Hematopoietic multipotent progenitor cell treated with erythropoietin and hydrocortisone succinate and interleukin-3 and kit ligand, for 15 days (in vitro differentiated cells): ENCODE measurements at places on chromosomes 13 and 19.

DNA sequence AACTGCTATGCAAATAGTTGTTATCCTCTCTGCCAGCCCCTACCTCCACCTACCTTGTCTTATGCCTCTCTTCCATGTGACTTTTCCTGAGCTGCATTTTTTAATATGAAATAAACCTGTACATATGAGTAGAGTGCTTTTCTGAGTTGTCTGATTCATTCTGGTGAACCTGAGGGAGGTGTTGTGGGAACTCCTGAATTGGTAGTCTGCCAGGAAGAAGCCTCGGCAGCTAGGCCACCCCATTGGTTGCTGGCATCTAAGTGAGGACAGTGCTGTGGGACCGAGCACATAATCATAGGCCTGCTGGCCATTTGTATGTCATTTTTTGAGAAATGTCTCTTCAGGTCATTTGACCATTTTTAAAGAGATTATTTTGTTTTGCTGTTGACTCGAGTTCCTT, 1146.8 kb downstream of the UQCRFS1 start:
- DNase-seq: no peak

GRCh38 chr19:17153996-17154395, 61.2 kb upstream of the USE1 start:
- DNase-seq: no peak

- no peak for DNase-seq
These were observed 277.8 kb downstream of the LMO7 start for GRCh38 chr13:75913925-75914324.

DNA sequence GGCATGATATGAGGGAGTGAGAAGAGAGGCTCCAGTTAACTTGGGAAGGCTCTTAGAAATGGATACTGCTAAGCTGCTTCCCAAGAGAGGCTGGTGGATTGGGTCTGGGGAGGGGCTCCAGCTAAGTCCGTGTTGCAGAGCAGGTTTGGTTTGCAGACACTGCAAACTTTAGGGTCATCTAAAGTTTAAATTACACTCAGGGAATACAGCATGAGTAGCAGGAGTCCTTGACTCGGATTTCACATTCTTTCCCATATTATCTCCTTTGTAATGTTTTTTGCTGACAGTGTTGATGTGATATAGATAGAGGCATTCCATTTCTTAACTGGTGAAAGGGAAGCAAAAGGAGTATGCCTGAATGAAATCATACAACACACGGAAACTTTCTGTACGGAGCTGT, 31.9 kb downstream of the SGCG start:
- DNase-seq: no peak

DNA sequence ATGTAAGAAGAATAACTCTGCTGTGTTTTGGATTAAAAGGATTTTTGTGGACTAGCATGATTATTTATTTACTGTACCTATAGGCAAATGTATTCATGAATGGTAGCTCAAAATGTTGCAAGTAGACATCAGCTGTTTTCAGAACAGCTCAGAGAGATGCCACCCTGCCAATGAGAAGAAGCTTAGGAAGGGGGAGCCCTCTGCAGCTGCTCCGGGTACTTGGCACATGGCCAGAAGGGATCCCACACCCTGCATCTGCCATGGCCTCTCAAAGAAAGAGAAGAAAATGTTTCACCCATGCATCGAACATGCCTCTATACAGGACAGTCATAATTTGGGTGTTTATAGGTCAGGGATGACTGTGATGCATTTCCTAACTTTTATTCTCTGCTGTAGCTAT, 30.5 kb upstream of the MBNL2 start:
- DNase-seq: peak; percentile 47

DNA sequence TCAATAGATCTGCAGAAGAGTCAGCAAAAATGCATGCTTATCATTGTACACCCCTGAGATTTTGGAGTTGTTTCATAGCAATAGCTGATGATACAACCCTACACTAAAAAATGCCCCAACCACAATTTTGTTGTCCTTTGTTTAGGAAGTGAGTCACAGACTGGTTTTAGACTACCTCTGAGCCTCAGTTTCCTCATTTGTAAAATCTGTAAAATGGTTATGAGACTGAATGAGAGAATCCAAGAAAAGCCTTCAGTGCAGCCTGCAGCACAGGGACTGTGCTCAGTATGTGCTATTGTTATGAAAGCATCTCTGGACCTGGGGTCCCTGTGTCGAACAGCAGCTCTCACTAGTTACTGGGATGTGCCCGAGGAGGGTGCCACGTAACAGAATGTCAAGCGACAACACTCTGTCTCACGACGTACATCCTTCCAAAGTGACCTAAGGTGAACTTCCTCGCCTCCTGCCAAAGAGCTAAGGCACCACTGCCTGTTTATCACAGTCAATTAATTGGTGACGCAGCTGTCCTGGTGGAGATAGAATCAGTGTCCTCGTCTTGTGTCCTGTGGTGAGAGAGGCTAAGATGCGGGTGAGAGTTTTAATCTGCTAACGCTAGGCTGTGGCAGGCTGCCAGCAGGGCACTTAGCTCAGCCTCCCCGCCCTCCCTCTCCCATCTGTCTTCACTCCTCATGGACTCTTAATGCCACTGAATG, 18.1 kb downstream of the DHRS12 start:
- DNase-seq: peak; percentile 75
